ENCODE measurements at places on chromosomes 12 and 14.

- DNase-seq: no peak
Measured at GRCh38 chr12:28237423-28237822, 47.2 kb downstream of the CCDC91 start.

- no peak for DNase-seq
Measured at GRCh38 chr12:15534874-15535273, 212.6 kb downstream of the PTPRO start.

GRCh38 chr14:101405171-101405883 is 156.0 kb upstream of the DIO3 start:
- DNase-seq: no peak

DNA sequence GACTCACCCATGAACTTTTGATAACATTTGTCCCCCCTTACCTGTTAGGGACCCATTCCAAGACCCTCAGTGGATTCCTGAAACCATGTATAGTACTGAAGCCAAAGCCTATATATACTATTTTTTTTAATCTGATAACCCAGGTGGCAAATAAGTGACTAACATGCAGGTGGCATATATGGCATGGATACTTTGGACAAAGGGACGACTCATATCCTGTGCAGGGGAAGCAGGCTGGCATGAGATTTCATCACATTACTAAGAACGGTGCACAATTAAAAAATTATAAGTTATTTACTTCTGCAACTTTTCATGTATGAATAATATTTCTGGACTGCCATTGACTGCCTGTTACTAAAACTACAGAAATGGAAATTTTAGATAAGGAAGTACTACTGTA is 880.1 kb upstream of the FBXO33 start:
- no peak for DNase-seq

DNA sequence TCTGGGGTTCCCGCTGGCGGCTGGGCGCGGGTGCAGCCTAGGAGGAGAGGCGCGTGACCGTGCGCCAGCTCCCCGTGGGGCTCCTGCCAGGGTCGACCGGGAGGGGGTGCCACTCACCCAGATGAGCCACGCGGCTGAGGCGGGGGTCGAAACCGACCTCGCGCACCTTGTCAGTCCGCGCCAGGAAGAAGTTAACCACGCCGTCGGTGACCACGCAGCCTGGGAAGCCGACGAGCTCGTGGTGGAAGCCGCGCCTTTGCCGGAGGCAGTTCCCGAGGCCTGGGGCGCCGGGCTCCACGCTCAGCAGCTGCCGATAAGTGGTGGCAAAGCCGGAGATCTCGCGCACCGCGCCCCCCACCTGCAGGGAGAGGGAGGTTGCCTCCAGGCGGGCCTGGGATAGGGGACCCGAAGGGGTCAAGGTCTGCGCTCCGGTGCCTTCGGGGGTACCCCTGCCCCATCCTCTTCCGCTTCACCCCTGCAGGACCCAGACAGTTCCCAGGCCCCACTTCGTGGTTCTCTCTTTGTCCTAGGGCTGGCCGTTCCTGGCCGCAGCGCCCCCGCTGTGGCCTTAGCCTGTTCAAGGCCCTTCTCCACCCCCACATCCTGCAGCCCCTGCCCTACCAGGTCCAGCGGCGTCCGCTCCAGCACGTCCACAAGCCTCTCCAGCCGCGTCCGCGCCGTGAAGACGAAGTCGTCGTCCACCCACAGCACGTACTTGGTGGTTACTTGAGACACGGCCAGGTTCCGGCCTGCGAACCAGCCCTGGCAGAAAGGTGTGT is 5.3 kb downstream of the B4GALNT1 start:
- DNase-seq: no peak

- peak; percentile 4 for DNase-seq
Measured at GRCh38 chr14:63438065-63438757, 105.0 kb downstream of the PPP2R5E start.

DNA sequence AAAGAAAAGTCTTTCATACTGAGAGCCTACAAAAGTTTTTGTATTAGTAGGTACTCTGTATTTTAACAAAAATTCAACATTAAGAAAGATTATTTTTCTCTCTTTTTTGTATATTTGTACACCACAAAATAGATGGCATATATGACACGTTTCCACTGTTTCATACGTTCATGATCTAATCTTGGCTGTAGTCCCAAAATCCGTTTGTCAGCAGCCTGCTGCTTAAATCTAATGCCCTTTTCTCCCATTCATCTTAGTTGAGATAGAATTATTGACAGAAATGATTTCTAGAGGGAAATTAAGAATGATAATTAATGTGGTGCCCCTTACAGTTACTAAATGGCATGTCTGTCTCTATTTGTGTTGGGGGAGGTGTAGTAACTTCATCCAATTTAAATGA is 140.7 kb upstream of the NOVA1 start:
- DNase-seq: no peak

DNA sequence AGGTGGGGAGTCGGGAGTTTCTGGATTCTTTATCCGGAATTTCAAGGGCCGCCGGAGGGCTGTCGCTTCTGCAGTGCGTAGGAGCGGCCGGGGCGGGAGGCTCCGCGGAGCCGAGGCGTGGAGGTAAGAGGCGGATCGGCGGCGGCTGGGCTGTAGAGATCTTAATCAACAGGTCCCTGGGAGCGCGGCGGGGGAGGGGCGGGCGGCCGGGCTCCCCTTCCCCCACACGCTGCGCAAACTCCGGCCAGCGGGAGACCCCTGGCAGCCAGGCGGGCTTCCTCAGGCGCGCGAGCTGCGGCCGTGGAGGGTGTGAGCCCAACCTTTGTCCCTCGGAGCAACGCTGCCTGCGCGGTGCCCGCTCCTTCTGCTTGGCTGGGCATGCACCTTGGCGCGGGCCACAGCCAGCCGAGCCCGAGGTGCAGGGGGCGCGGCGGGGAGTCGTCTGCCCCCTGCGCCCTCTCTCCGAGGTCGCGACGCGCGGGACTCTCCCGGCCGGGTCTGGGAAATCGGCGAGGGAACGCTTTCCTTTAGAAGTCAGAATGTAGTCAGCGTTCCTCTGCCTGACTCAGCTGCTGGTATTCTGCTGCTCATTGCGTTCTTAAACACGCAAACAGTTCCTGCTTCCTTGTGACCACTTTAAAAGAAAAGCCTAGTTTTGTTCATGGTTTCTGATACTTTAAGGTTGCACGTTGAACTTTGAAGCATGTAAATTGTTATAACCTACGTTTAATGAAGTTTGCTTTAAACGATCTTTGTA is at the start of gene PALS1:
PALS1 (plus strand) TSS at position 25 of the 757 bp plus-strand sequence. CDS start 37,736 bp downstream, outside the sequence.
- no peak for DNase-seq

GRCh38 chr14:100450736-100451135 is 127.6 kb downstream of the SLC25A47 start:
- DNase-seq: no peak

- no peak for DNase-seq
Measured at GRCh38 chr12:101216810-101217209, 6.8 kb upstream of the SLC5A8 start.

- DNase-seq: no peak
Measured at GRCh38 chr14:90556666-90557450, 160.0 kb downstream of the CALM1 start.

GRCh38 chr12:47801170-47801903 is 18.4 kb downstream of the HDAC7 start:
- no peak for DNase-seq

DNA sequence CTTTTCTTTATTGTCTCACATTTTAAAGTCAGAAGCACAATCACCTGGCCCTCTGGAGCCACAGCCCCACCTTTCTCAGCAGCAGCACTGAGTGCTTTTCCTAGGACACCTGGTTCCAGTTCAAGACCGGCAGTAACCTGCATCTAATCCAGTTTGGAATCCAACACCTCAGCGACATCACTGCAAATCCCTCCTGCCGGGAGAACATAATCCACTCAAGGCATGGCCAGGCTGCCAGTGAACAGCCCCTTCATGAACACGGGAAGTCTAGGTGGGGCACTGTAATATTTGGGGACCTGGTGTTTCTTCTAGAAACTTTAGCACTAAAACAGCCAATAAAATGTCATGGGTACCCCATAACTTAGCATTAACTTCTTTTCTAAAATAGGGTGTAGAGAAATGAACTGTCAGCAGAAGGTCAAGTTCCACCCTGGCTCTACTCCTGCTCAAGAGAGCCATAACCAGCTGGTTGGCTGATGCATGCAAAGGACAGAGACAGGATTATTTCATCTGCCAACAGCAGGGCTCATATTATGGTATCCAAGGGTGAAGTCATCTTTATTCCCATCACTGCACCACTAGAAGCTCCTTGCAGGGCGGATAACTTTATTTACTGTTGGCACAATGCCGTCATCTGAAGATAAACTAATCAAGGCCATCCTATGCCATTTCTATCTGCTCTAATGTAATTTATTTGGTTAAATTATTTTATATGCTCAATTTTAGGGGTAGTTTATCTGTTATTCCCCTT is 76.7 kb downstream of the TTC7B start:
- DNase-seq: no peak

GRCh38 chr12:11812241-11812585 is 162.7 kb downstream of the ETV6 start:
- no peak for DNase-seq

GRCh38 chr12:63816031-63816430 is 28.5 kb upstream of the SRGAP1 start:
- DNase-seq: no peak

DNA sequence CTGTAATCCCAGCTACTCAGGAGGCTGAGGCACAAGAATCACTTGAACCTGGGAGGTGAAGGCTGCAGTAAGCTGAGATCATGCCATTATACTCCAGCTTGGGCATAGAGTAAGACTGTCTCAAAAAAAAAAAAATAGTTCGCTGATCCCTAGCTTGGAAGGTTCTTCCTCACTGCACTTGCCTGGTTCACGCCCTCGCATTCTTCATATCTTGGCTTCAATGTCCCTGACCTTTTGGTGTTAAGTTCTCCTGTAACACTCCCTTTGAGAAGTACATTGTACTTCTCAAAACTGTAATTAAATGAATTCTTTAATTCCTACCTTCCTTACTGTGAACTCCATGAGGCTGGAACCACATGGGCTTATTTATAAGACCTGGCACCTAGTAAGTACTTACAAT is 16.5 kb upstream of the TPCN1 start:
- DNase-seq: no peak

GRCh38 chr12:57553343-57554202 is 3.7 kb downstream of the KIF5A start:
- DNase-seq: no peak

DNA sequence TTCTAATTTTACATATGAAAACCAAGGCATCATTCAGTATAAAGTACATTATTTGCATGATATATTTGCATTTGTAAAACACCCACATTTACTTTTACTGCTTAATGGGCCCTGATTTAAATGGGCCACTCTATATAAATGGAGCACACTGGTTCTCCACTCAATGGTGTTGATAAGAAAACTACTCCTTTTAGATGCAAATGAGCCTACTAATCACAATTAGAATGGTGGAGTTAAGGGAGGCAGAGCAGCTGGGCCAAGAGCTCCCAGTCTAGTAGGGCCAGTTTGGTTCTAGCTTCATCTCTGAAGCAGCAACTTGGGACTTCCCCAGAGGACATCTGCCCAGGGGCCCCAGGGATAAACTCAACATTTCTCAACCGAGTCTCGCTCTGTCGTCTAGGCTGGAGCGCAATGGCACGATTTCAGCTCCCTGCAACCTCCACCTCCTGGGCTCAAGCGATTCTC is 120.7 kb downstream of the FOXN3 start:
- DNase-seq: no peak

GRCh38 chr12:77089686-77090220 is 24.4 kb upstream of the E2F7 start:
- no peak for DNase-seq

DNA sequence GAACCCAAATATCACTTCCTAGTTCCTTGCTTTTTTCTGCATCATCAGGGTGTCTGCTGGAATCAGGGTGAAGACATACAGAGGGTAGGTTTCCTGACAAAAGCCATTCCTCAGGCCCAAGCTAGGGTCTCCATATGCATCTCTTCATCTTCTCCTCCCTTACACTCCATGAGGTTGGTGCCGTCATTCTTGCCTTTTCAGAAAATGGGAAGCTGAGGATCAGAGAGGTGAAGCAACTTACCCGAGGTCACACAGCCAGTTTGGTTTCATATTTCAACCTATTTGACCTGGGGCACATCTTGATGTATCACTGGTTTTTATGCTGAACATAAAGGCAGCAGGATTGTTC is 7.3 kb upstream of the FAM222A start:
- DNase-seq: no peak

GRCh38 chr12:120076651-120077050 is 39.9 kb downstream of the RAB35 start:
- no peak for DNase-seq

All from stimulated activated CD4-positive, alpha-beta T cell treated with anti-CD3 and anti-CD28 coated beads, Interleukin-1b, Interleukin-23, amount 100 ng/mL, for 1 hour (primary cell).